ENCODE measurements at places on chromosomes 6 and 20.

DNA sequence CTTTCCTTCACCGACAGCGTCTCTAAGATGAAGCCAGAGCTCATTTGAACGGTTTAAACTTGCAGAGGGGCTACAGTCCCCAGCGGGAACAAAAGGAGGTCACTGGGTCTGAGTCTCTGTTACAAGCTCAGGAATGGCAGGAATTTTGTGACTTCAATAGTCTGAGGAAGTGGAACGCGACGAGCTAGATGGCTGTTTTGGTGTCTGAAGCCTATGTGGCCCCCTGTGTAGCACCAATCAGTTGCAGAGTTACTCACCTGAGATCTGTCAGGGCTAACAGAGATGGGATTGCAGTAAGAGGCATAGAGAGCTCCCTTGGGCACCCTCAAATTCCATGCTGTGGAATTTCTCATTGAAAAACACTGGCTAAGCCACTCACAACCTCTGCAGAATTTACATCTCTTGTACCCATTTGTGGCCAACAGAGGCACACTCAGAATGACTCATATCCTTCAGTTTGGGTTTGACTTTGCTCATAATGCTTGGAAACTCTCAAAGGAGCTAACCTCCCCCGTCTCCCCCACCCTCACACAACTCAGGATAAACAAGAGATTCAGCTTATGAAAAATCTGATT lies 7.1 kb upstream of the TCP11 start:
- DNase-seq, result no peak

- no peak for DNase-seq
Observed at GRCh38 chr6:36383606-36384005, 3.9 kb downstream of the ETV7 start.

DNA sequence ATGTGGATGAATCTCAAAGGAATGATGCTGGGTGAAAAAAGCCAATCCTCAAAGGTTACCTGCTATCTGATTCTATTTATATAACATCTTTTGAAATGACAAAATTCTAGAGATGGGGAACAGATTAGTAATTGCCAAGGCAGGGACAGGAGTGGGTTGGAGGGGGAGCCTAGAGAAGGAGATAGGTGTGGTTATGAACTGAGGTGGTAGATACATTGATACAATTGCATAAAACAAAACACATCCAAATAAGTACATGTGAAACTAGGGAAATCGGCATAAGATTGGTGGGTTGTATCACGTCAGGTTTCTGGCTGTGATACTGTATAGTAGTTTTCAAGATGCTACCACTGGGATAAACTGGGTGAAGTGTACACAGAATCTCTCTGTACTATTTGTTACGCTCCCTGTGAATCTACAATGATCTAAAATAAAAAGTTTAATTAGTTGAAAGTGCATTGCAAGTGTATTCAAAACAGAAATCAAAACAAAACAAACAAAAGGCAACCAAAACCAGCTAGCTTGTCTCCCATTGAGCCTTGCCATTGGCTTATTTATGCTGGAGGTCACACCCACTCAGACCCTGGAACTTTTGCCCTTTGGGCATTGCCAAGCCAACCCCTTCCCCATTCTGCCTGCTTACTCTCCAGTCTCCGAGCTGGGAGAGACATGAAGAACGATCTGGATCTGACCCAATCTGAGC lies 27.8 kb downstream of the PPP1R16B start:
- DNase-seq, result no peak

GRCh38 chr6:54262499-54262898 lies 45.7 kb upstream of the TINAG start:
- no peak for DNase-seq

Data from effector memory CD4-positive, alpha-beta T cell (primary cell).